GM03348 (cell line): ENCODE measurements at places on chromosomes 16 and 17.

- peak; percentile 82 for DNase-seq
Observed at GRCh38 chr17:77475016-77475976, 334.5 kb downstream of the SEC14L1 start.

DNA sequence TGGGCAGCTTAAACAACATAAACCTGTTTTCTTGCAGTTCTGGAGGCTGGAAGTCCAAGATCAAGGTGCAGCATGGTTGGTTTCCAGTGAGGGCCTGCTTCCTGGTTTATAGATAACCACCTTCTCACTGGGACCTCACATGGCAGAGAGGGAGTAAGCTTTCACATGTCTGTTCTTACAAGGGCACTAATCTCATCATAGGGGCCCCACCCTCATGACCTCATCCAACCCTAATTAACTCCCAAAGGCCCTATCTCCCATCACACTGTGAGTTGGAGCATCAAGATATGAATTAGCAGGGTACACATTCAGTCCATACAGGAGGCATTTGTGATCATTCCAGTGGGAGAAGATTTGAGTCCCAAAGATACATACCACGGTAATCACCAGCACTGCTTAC lies 50.5 kb upstream of the GRIN2A start:
- no peak for DNase-seq

- DNase-seq, result peak; percentile 87
Observed at GRCh38 chr17:67289181-67289876, 44.3 kb upstream of the HELZ start.

DNA sequence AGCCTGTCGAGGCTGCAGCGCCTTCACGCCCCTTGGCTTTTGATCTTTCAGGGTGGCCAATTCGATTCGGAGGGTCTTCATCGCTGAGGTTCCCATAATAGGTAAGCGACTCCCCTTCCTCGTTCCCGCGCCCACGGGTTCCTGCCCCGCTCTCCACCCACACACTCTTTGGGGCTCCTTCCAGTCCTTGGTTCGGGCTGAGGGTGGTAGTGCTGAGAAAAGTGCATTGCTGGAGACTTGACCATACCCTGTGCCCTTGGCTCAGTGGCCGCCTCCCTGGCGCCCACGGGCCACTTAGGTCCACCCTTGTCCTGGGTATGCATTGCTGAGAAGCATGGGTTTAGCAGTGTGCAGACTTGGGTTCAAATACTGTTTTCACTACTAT lies 491 bp downstream of the POLR2C start:
- DNase-seq, result peak; percentile 55

DNA sequence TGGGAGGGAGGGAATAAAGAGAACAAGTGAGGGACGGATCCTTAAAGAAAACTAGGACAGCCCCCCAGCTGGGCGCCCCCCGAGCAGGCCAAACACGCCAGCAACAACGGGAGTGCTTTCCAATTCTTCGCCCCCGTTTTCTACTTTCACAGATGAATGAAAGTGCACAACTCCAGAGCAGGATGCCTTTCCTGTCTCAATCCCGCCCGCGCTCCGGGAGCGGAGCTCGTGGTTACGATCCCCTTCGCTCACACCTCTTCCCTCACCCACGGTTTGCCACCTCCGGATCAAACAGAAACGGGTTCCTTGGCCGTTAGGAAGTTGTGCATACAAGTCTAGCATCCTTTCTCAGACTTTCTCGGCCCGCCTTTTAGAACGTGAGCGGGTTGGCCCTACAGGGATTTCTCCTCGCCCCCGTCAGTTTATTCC lies 680 bp downstream of the SKA2 start:
- DNase-seq, result peak; percentile 48

- DNase-seq, result peak; percentile 32
Observed at GRCh38 chr16:84103678-84104077, 13.1 kb downstream of the MBTPS1 start.

DNA sequence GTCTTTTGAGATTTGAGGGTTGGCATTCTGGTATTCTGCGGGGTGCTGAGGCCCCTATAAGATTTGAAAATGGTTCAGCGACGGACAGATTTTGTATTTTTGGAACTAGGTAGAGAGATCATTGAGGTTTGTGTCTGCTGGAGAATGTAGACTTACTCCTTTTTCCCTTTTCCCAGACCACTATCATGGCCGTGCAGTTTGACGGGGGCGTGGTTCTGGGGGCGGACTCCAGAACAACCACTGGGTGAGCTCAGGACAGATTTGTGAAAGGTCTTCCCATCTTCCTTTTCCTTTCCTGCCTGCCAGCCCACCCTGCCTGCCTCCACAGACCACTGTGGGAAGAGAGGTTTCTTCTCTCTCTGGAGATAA lies 572 bp downstream of the PSMB6 start:
- peak; percentile 74 for DNase-seq

DNA sequence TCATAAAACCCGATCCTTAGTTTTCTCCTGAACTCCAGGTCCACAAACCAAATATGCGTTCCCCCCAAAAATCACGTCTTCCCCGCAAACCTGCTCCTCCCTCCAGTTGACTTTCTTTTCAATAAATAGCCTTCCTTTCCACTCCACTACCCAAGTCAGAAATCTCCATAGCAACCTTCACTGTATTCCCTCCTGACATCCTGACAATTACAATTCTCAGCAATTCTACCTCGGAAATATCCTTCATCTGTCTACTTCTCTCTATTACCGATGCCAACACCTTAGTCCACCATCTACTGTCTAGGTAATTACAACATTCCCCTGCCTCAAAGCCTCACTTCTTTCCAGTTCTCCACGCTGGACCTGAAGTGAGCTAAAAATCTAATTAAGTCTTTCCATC lies 50.7 kb downstream of the SMURF2 start:
- no peak for DNase-seq

- peak; percentile 76 for DNase-seq
Observed at GRCh38 chr16:3182608-3183444, 5.2 kb upstream of the OR1F1 start.

GRCh38 chr17:83186751-83187421 lies 107.5 kb downstream of the METRNL start:
- no peak for DNase-seq

DNA sequence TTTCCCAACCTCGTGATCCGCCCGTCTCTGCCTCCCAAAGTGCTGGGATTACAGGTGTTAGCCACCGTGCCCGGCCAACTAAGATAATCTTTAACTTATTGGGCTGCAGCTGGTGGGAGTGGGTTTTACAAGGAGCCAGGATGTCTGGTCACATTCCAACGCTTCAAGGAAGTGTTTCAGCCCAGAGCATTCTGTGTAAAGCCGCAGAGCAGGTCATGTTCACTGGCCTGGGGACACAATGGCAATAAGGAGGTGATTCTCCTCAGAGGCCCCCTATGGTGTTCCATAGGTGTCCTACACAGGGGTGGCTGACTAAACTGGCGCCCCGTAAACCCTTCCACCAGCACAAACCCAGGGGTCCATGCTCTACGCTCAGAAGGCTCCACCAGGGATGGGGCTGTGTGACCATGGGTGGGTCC lies 1.2 kb downstream of the QPRT start:
- DNase-seq, result no peak

DNA sequence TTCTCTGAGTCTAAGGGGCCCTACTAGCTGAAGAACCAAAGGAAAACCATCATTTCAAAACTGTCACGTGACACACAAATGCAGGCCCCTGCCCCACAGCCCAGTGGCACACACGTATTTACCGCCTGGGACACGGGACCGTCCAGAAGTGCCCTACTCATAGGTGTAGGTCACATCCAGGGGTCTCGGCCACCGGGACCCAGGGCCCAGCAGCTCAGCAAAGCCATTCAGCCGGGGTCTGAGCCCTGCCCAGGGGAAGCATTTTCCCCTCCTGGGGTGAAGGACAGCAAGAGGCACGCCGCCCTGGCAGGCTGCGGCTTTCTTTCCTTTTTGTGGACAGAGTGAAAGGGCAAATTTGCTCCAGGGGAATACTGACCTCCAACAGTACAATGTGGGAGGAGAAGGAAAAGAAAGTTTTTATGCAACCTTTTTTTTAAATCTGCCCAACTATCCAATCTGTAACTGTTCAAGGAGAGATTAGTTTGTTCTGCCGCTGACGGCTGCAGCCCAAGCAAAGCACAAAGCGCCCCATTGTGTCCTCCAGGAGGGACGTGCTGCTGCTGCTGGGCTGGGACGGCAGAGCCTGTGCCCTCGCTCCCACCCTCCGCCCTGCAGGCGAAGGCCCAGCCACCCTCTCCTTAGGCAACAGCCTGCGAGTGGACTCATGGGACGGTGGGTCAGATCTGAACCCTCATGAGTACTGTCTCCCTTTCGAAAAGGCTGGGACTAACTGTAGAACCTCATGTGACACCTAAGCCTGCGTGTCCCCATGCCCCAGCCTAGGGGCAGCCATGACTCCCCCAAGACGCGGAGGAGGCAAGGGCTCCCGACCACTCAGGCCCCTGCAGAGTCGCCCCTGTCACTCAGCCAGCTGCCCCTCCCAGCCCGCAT lies 21.3 kb downstream of the SLC7A5 start:
- DNase-seq, result no peak

DNA sequence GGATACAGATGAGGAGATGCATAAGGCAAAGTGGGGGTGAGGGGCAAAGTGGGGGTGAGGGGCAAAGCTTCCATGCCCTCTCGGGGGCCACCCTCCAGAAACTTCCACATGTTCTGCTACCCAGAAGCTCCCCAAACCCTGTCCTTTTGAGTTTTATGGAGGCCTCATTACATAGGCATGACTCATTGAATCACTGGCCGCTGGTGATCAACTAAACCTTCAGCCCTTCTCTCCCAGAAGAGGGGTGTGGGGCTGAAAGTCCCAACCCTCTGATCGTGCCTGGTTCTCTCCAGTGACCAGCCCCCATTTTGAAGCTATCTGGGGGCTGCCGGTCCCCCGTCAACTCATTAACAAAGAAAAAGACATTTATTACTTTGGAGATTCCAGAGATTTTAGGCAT lies 27.5 kb downstream of the ITGAE start:
- peak; percentile 63 for DNase-seq

DNA sequence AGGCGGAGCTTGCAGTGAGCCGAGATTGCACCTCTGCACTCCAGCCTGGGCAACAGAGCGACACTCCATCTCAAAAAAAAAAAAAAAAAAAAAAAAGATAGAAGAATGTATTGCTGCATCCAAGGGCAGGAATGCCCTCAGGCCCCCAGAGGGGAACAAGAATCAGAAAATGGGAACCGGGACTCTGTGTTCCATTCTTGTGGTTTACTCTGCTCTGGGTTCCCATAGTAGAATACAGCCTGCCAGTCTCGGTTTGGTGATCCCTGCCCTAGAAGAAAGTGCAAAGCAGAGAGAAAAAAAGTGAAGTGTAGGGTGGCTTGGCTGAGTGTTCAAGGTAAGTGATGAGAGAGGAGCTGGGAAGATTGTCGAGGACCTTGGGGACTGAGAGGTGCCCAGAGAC lies 27.4 kb upstream of the KDM6B start:
- no peak for DNase-seq

- no peak for DNase-seq
Observed at GRCh38 chr17:17719199-17719940, 38.1 kb downstream of the RAI1 start.

- no peak for DNase-seq
Observed at GRCh38 chr17:15894258-15894657, 50.7 kb upstream of the ADORA2B start.

DNA sequence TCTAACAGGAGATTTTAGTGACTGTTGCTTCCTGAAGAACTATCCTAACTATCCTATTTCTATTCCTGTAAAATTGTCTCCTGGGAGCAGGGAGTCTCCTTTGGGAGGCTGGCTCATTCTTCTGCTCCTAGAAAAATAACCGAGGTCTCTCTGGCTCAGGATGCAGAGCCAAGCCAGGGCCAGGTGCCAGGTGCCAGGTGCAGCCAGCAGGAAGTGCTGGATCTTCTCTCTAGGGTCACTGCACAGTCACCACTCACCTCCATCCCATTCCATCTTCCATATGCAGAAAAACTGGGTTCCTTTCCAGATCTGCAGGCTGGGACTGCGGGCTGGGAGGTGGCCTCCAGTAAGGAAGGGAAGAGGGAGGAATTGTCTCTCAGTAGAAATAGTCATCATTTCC lies 3.8 kb upstream of the TMC7 start:
- no peak for DNase-seq

DNA sequence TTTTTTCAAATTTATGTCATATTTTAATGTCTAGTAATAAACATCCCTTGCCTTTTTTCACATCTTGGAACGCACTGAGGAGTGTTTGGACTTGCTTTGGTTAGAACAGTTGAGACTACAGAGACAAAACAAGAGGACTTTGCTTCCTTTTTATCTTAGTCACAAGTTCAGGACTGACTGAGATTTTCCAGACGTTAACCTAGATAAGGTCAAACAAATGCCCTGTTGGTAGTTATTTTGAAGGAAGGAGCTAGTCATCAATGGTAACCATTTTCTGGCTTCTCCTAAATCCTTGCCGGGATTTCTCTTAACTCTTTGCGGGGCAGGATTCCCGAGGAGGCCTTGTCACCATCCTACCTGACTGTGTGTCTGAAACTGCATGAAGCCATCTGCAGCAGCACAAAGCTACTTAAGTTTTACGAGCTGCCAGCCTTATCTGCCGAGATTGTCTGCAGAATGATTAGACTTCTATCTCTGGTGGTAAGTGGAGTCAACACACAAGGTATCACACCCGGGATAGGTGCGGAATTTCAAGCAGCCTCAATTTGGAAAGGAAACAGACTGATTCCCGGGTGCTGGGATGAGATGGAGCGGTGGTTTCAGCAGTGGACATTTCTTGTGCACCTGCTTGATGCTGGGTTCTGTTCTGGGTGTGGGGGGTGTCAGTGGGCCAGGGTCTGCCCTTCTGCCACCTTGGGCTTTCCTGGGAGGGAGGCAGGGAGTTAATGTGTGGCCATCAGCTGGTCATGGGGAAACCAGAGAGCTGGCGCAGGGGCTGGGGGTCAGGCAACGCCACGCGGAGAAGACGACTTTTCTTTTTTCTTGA lies 48.3 kb downstream of the RNF213 start:
- no peak for DNase-seq

DNA sequence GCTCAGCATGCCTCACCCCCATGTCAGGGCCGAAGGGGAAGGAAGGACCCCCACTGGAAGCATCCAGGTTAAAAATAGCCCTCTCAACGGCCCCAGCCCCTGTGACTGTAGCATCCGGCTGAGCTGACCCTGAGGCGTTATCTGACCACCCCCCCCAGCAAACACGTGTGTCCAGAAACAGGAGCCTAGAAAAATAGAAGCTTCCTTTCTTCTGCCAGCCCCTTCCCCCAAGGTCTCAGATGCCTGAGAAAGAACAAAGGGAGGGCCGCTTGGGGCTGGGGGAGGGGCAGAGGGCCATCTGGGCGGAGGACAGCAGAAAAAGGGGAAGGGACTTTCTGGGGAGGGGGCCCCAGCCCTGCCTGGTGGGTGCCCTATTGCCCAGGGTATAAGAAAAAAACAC lies 55.8 kb downstream of the ACTG1 start:
- DNase-seq, result no peak
